Astrocyte of the spinal cord (primary cell): ENCODE measurements at places on chromosomes 4 and X.

- DNase-seq, result no peak
Observed at GRCh38 chrX:78838709-78839108, 91.2 kb downstream of the LPAR4 start.

GRCh38 chr4:100060765-100061416, 110.8 kb upstream of the H2AZ1 start:
- no peak for DNase-seq

DNA sequence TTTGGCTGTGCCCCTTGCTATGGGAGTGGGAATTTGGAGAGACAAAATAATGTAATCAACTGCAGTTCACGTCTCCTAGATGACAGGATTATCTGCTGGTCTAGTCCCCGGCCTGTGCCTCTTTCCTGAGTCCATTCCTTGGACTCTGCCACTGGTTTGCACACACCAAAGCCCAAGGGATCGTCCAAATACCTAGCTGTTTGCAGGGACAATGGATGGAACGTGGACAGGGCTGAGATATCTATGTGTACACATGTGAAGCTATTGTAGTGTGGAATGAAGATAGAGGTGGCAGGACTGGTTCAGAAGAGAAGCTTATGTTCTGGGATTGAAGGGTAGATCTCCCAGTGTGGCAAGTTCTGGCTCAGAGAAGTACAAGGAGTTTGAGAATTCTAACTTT, 198.3 kb upstream of the PITX2 start:
- no peak for DNase-seq

- peak; percentile 60 for DNase-seq
Observed at GRCh38 chrX:119512146-119512800, 44.0 kb downstream of the SLC25A5 start.

GRCh38 chr4:36549992-36550391, 268.6 kb downstream of the DTHD1 start:
- no peak for DNase-seq

DNA sequence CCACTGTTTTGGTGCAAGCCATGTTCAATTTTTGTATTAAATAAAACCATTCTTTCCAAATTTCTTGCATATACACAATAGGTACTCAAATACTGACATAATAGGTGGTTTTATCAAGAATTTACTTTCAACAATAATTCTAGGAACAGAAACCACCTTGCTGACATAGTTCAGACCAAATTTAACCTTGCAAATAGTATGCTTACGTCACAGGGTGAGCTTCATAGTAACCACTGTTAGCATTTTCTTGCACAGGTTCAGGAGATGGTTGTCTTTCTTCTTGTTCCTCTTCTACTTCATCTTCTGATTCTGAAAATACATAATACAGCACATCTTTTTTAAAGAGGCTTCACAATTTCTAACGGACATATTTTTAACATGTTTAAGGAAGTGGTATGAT, 17.6 kb downstream of the G3BP2 start:
- no peak for DNase-seq

DNA sequence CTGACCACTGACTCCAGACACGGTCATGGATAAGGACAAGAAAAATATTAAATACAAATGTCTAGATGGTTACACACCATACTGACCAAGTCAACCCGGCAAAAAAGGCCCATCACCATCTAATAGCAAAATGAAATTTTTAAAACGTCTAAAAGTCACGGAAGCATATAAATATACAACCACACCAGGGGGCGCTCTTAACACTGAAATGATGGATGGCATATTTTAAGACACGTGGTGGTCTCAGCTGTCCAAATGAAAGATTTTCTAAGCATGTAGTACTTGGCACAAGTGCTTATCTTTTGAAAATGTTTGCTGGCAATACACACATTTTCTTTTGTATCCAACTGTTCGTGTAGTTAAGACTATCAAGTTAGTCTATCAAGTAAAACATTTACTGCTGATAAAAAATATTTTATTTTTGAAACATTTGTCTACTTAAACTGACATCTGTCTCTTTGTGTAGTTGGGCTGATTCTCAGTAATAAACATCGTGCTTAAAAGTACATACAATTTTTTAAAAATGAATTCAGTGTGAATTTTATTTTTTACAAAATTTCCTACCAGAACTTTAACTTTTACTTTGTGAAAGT, 64.6 kb downstream of the COX7B2 start:
- DNase-seq, result peak; percentile 68

DNA sequence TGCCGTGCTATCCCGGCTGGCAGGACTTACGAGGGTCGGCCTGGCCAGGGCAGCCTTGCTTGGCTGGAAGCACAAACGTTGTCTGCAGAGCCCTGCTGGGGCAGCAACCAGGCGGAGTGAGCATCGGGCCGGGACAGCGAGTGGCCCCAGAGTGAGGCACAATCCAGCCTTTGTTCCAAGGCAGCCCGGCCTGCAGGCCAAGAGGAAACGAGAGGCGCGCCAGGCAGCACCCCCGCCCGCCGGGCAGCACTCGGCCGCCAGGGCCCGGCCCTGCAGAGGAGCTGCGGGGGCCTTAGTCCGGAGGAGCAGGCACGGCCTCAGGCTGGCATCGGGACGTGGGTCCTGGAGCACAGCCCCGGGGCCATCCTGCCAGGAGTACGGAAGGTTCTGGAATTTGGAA, 24.1 kb downstream of the FGFRL1 start:
- no peak for DNase-seq

- DNase-seq, result no peak
Observed at GRCh38 chrX:41419082-41419481, 28.1 kb upstream of the NYX start.

DNA sequence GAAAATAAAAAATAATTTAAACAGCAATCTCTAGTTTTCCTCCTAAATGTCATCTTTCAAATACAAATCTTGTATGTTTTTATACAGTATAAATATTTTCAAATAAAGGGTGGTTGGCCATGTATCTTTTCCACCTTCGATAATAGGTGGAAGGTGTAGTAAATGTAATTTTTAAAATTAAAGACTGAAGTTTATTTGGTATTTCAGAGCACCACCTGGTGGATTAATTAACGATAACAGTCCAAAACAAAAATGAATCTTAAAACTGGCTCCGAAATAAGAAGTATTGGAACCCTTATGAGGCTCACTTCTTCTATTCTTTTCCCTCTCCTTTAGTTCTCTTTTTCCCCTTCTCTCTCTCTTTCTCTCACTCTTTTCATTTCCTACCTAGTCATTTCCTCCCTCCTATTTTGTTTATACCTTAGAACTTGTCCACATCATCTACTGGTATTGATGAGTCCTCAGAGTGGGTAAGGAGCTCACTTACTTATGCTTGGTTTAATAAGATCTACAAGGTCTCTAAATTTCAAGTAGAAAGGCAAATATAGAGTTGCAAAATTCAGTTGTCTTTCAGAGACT, 82.9 kb upstream of the EXOC1L start:
- DNase-seq, result peak; percentile 20

DNA sequence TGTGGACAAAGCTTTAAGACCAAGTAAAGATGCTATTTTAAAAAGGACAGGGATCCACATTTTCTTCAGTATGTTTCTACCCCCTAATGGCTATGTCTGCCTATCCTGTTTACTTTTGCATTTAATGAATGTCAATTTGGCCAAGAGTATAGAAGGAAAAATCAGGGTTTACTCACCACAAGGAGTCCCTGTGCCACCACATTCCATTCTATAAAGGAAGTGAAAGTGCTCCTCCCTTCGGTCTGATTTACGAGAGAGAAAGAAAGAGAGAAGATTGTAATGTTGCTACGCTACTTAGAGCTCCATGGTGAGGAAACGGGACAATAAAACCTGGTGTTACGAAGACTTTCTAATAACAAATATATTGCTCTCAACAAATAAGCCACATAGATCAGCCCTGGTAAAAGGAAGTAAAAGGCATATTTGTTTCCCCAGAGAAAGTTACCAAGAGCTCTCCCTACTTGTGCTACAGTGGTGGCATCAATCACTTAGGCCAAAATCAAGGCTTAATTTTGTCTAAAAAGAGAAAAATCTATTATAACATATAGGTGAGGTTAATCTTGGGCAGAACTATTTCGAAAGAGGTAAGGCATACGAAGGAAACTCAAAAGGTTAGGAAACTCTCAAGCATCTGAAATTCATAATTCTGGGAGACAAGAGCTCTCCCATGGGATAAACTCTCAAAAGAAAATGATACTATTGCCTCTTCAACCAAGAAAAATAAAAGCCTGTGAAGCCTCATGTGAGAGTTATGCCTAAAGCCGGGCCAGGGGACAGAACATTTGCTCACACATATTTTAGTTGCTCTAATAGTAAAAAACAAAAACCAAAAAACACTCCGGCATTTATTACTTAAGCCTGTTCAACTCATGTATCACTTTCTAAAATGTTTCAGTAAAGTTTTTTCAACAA, 29.5 kb downstream of the TAPT1 start:
- peak; percentile 79 for DNase-seq

GRCh38 chr4:99408346-99408745, 26.8 kb downstream of the ADH7 start:
- no peak for DNase-seq

GRCh38 chr4:2172627-2173231, 69.2 kb downstream of the HAUS3 start:
- no peak for DNase-seq

GRCh38 chrX:2594491-2594890, 93.7 kb upstream of the DHRSX start:
- no peak for DNase-seq

GRCh38 chrX:20529711-20530110, 263.0 kb upstream of the RPS6KA3 start:
- no peak for DNase-seq

- DNase-seq, result peak; percentile 25
Observed at GRCh38 chr4:36164900-36165630, 79.2 kb downstream of the ARAP2 start.

DNA sequence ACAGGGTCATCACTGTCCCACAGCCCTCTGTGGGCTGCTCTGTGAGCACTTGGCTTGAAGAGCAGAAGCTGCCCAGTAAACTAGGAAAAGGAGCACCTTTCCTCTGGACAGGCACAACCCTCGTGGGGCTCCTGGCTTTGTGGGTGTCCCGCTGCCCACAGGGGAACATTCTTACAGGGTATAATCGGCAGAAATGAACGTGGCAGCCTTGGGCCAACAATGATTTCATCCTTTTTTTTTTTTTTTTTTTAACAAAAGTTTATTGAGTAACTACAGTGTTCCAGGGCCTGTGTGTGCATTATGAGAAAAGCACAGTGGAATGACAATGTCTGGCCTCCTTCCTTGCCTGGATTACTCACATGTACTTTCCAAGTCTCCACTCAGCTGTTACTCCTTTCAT, 197.2 kb downstream of the PDGFC start:
- DNase-seq, result peak; percentile 92

DNA sequence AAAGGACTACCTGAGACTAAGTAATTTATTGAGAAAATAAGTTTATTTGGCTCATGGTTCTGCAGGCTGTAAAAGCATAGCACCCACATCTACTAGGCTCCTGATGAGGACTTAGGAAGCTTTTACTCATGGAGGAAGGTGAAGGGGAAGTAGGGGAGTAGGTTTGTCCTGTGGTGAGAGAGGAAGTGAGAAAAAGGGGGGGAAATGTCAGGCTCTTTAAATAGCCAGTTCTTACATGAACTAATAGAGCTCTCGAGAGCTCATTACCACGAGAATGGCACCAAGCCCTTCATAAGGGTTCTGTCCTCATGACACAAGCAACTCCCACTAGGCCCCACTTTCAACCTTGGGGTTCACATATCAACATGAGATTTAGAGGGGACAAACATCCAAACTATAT, 125.5 kb upstream of the NRK start:
- DNase-seq, result no peak

GRCh38 chr4:153610623-153611376, 73.3 kb upstream of the TLR2 start:
- DNase-seq, result no peak

- peak; percentile 42 for DNase-seq
Observed at GRCh38 chr4:57442831-57443291, 332.7 kb upstream of the IGFBP7 start.

DNA sequence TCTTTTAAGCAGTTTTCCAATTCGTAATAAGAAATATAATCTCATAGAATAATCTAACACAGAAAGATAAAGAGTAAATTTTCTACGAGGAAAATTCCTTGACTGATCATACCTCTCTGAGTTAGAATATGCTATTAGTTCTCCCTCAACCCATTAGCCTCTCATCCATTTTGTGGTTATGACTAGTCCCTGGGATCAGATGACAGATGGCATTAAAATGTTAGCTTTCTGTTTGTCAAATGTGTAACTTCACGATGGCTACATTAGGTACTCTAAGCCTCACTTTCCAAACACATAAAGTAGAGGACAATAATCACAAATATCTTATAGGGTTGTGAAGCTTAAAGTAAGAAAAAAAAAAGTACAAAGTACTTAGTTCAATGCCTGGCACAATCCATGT, 112.2 kb downstream of the ZAR1 start:
- DNase-seq, result peak; percentile 68

DNA sequence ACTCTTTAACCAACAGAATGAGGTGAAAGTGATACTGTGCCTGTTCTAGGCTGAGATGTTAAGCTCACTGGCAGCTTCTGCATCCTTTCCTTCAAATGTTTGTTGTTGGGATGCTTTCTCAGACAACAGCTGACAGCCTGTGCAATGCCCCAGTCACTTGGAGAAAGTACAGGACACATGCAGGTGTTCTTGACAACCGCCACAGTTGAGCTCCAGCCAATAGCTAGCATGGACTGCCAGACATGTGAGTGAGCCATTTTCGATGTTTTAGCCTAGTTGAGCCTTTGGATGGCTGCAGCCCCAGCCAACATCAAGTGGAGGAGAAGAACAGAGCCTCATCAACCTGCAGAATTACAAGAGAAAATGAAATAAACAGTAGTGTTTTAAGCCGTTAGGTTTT, 94.1 kb upstream of the PPP3CA start:
- no peak for DNase-seq

- DNase-seq, result no peak
Observed at GRCh38 chrX:55867708-55868107, 150.2 kb downstream of the RRAGB start.

- DNase-seq, result no peak
Observed at GRCh38 chr4:163171590-163171989, 4.9 kb upstream of the NAF1 start.

DNA sequence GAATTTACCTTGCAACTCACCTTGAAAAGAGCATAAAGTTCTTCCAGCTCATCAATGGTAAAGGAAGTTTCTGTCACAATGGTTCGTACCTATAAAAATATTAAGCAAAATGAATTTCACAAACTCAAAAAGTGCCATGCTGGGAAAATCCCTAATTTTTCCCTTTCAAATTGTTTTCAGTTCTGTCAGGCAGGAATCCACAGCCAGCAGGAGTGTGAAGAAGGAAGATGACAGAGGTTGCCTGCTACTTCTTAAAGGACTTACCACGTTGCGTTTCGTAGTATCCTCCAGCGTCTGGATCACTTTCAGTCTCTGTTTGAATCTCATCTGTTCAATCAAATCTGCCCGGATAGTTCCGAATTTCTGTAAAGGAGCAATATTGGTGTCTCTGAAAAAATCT, 70.3 kb upstream of the UCP1 start:
- no peak for DNase-seq

- DNase-seq, result peak; percentile 80
Observed at GRCh38 chr4:128601991-128602695, 207.4 kb upstream of the JADE1 start.

DNA sequence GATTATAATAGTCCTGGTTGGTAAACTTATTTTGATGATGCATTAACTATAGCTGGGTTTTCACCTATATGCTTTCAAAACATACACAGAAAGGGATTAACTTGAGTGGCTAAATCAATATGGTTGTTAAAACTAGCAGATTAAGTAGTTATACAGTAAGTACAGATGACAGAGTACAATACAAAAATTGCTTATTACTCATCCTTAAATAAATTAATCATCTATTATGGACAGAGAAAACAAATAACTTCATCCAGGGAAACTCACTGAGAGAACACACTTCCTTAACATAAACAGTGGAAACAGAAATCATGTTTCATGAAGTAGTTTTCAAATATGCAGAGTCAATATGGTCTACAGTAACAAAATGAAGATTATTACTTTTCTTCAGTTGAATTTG, 133.4 kb downstream of the AREG start:
- DNase-seq, result no peak
